Immature natural killer cell (primary cell): ENCODE measurements at places on chromosomes 16 and 17.

DNA sequence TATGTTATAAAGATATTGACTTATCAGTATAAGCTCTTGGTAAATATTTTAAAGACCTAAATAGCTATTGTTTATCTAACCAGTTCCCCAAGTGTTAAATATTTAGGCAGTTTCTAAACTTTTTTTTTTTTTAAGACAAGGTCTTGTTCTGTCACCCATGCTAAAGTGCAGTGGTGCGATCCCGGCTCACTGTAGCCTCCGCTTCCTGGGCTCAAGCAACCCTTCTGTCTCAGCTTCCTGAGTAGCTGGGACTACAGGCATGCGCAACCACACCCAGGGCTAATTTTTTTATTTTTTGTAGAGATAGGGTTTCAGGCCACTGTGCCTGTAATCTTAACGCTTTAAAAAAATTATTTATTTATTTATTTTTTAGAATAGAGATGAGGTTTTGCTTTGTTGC is 43.5 kb downstream of the SNX29 start:
- no peak for DNase-seq
- H3K4me1 ChIP-seq = no peaks in the 10 kb centered on the region
- no peak overlapping the region for H3K27ac ChIP-seq
- H3K36me3 ChIP-seq = no peaks in the 10 kb centered on the region

DNA sequence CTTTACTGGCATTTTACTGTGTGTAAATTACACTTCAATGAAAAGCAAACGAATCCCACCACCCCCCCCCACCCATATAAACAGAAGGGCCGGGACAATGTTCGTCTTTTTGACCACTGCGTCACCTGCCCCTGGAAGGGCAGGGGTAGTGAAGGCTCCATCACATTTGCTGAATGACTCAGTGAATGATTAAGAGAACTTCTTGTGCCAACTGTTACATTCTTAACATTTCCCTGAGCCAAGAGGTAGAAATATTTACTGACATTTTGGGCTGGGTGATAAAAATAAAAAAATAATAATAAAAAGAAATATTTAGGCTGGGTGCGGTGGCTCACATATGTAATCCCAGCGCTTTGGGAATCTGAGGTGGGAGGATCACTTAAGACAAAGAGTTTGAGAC is 24.1 kb downstream of the C16orf96 start:
- no peaks in the 10 kb centered on the region for H3K4me1 ChIP-seq
- H3K27me3 ChIP-seq = no peaks in the 10 kb centered on the region
- DNase-seq = no peak
- no peaks in the 10 kb centered on the region for H3K36me3 ChIP-seq
- H3K27ac ChIP-seq = no peak overlapping the region

DNA sequence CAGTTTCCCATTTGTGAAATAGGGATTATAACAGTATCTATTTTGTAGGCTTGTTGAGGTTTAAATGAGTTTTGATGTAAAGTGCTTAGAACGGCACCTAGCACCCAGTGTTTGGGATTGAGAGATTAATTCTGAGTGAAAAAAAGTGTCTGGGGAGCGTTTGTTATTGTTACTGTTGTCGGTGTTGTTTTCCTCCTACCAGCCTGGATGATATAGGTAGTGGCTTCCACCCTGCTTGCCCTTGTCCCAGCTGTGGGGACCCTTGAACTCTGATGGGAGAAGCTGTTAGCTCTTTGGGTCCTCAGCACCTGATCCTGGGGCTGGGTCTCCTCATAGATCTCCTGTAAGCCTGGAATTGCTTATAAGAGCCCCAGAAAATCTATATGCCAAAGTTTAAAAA is 4.9 kb downstream of the FMNL1 start:
- peaks cover 85% of the 10 kb centered on the region for H3K4me1 ChIP-seq
- H3K27ac ChIP-seq = peak overlapping the region; percentile 100
- H3K4me3 ChIP-seq = peak overlapping the region; percentile 95
- DNase-seq = no peak
- peaks cover 34% of the 10 kb centered on the region for H3K27me3 ChIP-seq

DNA sequence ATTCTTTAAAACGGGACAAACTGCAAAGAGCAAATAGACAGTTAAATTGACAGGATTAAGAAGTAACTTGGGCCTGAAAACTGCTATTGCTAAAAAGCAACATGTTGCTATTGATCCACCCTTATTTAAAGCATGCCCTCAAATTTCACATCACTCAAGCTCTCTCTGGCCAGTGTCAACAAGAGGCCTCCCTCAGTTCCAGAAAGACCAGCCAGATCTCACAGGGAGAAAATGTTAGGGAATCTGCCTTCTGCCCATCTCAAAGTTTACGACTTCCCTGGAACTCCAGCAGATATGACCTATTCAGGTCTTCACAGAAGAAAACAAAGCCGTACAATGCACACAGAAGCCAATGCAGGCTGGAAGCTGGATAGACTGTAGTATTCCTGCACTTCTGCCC is 8.9 kb downstream of the CFAP20 start:
- H3K4me1 ChIP-seq = peaks cover 31% of the 10 kb centered on the region
- no peak for DNase-seq
- no peak overlapping the region for H3K27ac ChIP-seq
- H3K4me3 ChIP-seq = no peak overlapping the region
- H3K36me3 ChIP-seq = peaks cover 8% of the 10 kb centered on the region
- H3K27me3 ChIP-seq = no peaks in the 10 kb centered on the region

DNA sequence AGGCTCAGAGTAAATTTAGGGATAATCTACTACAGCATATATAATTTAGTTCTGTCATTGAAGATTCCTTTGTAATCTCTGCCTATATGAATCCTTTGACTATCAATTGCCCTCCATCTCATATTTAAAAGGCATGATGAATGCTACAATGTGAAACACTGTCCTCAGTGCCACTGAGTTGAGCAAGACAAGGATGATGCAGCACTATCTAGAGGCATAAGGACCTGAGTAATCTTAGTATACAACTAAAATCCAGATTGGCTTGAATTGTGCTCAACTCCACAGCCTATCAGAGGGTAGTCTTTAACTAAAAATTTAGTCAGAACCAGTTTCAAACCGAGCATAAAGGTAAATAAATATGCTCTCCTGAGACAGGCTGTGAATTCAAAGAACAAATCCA is 11.6 kb upstream of the STRADA start:
- H3K27ac ChIP-seq = no peak overlapping the region
- H3K36me3 ChIP-seq = peaks cover 29% of the 10 kb centered on the region
- peaks cover 10% of the 10 kb centered on the region for H3K4me1 ChIP-seq
- DNase-seq = no peak

GRCh38 chr17:8794636-8795035 is 4.5 kb downstream of the MFSD6L start:
- H3K4me3 ChIP-seq = no peak overlapping the region
- H3K36me3 ChIP-seq = no peaks in the 10 kb centered on the region
- no peaks in the 10 kb centered on the region for H3K4me1 ChIP-seq
- DNase-seq = no peak
- no peak overlapping the region for H3K27ac ChIP-seq

DNA sequence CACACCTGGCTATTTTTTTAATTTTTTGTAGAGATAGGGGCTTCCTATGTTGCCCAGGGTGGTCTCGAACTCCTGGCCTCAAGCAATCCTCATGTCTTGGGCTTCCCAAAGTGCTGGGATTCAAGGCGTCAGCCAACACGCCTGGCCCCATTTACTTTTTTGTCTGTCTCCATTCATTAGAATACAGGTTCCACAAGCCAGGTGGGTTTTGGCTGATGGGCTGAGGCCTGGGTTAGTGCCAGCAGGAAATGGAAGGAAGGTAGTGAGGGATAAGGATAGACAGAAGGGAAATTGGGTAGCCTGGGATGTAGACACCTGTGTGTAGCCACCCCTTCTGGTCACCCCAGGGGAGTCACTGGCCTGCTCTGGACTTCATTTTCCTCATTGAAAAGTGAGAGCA is 4.4 kb upstream of the IL27 start:
- H3K4me3 ChIP-seq = no peak overlapping the region
- H3K27me3 ChIP-seq = peaks cover 5% of the 10 kb centered on the region
- H3K4me1 ChIP-seq = peaks cover 38% of the 10 kb centered on the region
- no peaks in the 10 kb centered on the region for H3K36me3 ChIP-seq

- H3K36me3 ChIP-seq = no peaks in the 10 kb centered on the region
- no peaks in the 10 kb centered on the region for H3K4me1 ChIP-seq
- no peak overlapping the region for H3K27ac ChIP-seq
- no peak for DNase-seq
- no peak overlapping the region for H3K4me3 ChIP-seq
- H3K27me3 ChIP-seq = no peaks in the 10 kb centered on the region
Observed at GRCh38 chr16:65415460-65415859, 293.6 kb upstream of the CDH11 start.

DNA sequence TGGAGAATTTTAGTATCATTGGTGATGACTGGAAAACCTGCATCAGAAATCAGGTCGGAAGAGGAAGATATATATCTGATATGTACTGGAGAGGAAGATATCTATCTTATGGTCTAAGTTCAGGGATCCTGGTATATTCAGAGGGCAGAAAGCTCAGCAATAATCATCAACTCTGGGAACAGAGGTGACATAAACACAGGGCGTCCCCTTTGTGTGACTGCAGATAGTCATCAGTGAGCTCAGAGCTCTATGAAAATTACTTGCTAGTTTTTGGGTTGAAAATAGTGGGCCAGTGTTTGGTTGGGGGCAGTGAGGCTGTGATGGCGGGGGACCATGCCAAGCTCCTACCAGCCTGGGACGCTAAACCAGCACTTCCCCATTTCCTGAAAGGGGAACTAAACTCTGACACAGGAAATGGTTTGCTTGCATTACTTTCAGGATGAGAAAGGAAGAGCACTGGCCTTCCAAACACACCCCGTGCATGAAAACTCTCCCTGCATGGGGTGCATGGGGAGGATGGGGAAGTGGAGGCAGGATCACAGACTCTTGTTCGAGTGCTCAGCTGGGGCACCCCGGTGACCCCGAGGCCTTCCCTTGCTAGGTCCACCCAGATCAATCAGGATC is 15.8 kb downstream of the NOD2 start:
- H3K27ac ChIP-seq = no peak overlapping the region
- no peak overlapping the region for H3K4me3 ChIP-seq
- H3K4me1 ChIP-seq = peaks cover 1% of the 10 kb centered on the region
- H3K27me3 ChIP-seq = peaks cover 2% of the 10 kb centered on the region
- H3K36me3 ChIP-seq = peaks cover 8% of the 10 kb centered on the region

DNA sequence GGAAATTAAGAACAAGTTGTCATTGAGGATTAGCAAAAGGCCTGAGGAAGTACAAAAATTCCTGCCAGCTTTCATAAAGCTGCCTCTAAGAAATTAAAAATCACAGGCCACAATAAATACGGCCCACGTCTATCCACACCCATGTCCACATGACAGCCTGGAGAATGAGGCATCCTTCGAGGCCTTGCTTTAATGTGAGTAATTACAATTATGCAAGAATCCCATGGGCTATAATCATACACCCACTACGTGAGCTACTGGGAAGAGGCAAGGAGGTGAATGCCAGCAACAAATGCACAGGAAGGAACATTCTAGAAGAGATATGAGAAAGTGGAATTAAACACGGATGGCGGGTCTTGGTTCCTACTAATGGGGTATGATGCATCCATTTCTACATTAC is 65.4 kb upstream of the ZFHX3 start:
- no peaks in the 10 kb centered on the region for H3K36me3 ChIP-seq
- no peak for DNase-seq
- H3K27me3 ChIP-seq = peaks cover 2% of the 10 kb centered on the region
- H3K27ac ChIP-seq = no peak overlapping the region
- H3K4me1 ChIP-seq = no peaks in the 10 kb centered on the region

DNA sequence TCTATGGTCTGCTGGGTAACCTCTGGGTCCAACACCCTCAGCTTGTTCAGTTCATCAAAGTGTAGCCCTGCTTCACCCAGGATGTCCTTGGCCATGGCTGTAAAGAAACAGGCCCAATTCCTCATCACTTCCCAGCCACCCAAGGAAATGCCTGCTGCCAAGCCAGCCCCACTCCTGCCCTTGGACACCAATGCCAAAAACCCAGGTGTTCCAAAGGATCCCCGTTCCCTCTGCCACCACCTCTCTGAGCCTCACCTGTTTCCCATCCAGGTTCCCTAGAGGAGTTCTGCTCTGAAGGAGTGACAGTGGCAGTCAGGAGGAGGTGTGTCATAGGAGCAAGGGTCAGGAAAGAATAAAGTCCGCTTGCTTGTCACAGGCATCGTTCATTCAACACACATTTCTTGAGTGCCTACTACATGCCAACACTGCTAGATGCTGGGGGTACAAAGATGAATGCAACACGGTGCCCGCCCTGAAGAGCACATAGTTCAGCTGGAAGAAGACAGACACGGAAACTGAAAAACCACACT is 3.3 kb downstream of the IFT20 start:
- peaks cover 16% of the 10 kb centered on the region for H3K36me3 ChIP-seq
- H3K4me3 ChIP-seq = peak overlapping the region; percentile 46
- no peak for DNase-seq
- H3K27ac ChIP-seq = no peak overlapping the region
- H3K27me3 ChIP-seq = peaks cover 10% of the 10 kb centered on the region
- peaks cover 30% of the 10 kb centered on the region for H3K4me1 ChIP-seq

- H3K27ac ChIP-seq = peak overlapping the region; percentile 95
- peaks cover 2% of the 10 kb centered on the region for H3K27me3 ChIP-seq
- no peak for DNase-seq
- peaks cover 25% of the 10 kb centered on the region for H3K4me1 ChIP-seq
Observed at GRCh38 chr16:67966549-67967182, 1.8 kb downstream of the SLC12A4 start.

- H3K4me3 ChIP-seq = no peak overlapping the region
- no peaks in the 10 kb centered on the region for H3K27me3 ChIP-seq
- no peaks in the 10 kb centered on the region for H3K4me1 ChIP-seq
- H3K27ac ChIP-seq = no peak overlapping the region
Observed at GRCh38 chr16:8137606-8138005, 452.7 kb downstream of the TMEM114 start.

DNA sequence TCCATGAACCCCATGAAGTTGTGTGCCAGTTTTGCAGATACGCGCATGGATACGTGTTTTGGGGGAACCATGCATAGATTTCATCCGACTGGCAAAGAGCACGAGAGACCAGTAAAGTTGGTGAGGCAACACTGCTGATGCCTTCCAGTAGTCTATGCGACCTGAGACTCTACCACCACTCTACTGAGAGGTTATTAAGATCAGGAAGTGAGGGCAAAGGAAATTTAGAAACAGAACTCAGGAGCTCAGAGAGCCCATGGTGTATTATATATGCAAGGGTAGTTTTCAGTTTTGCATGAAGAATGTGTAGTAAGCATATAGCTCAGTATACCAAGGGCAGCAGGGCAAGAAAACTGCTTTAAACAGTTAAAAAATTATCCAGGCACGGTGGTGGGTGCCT is 4.2 kb downstream of the SLX4 start:
- DNase-seq = no peak
- H3K36me3 ChIP-seq = peaks cover 21% of the 10 kb centered on the region
- peaks cover 23% of the 10 kb centered on the region for H3K4me1 ChIP-seq

GRCh38 chr17:48128400-48128799 is 20.8 kb downstream of the SNX11 start:
- peaks cover 10% of the 10 kb centered on the region for H3K36me3 ChIP-seq
- DNase-seq = no peak
- H3K27ac ChIP-seq = no peak overlapping the region
- peaks cover 26% of the 10 kb centered on the region for H3K27me3 ChIP-seq

DNA sequence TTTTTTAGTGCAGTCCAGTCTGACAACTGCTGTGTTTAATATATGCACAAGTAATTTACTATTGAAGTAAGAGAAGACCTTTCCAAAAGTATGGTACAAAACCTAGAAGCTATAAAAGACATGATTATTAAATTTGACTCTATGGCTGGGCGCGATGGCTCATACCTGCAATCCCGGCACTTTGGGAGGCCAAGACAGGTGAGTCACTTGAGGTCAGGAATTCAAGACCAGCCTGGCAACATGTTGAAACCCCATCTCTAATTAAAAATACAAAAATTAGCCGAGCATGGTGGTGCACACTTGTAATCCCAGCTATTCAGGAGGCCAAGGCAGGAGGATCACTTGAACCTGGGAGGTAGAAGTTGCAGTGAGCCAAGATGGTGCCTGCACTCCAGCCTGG is 41.4 kb upstream of the VWA3A start:
- no peaks in the 10 kb centered on the region for H3K36me3 ChIP-seq
- H3K4me1 ChIP-seq = peaks cover 29% of the 10 kb centered on the region
- no peak overlapping the region for H3K4me3 ChIP-seq
